Spinal cord (tissue), 10 donors: ENCODE measurements at places on chromosomes 2 and 18.

DNA sequence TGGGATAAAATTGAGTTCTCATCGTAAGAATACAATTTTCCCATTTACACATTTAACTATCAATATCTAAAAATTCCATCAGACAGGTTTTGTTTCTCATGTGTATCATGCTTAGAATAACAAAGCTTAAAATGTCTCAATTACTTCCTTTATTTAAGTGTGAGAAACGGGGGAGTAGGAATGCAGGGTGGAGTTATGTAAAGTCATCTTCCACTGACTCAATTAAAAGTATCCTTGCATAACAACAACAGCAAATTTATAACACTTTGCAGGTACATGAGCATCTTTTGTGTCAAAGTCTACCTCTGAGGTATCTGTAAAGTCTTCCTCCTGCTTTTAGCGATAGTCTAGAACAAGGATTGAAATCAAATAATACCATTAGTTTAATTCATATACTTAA is 327.1 kb downstream of the EPHA4 start:
- no peak for DNase-seq

DNA sequence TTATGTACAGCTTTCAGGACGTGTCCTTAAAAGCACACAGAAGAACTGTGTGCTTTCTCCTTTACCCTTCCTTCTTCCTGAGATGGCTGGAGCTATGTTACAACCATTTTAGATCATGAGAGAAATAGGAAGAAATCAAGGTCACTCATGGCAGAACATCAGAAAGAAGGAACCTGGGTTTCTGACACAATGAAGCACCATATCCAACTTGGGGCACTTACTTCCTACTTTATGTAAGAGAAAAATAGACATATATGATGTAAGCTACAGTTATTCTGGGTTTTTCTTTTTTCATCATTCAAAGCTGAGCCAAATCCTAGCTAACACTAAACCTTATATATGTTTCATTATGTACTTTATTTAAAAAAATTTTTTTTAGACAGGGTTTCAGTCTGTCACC is 79.5 kb downstream of the FAM161A start:
- no peak for DNase-seq

DNA sequence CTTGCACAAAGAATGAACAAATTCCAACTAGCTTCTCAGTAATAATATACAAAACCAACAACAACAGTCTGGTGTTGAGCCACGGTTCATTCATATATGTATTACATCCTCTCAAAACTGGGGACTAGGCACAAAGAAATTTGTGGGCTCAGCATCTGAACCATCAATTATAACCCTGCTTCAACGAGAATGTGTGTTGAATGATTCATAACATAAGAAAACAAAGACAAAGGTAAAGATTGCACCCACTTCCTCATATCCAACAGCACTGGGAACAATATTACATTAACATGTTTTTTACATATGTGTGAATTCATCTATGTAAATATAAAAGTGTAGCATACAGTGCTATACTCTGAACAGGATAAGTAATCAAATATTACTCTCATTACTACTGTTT is 144.8 kb downstream of the CDH2 start:
- no peak for DNase-seq

- DNase-seq = no peak
Measured at GRCh38 chr2:179349670-179350303, 85.2 kb upstream of the SESTD1 start.

- DNase-seq = no peak
Measured at GRCh38 chr18:55780586-55781071, 192.6 kb upstream of the TCF4 start.

GRCh38 chr2:222930862-222931261 is 70.0 kb downstream of the ACSL3 start:
- no peak for DNase-seq

GRCh38 chr2:54722641-54723040 is 821 bp upstream of the EML6 start:
- DNase-seq = no peak

DNA sequence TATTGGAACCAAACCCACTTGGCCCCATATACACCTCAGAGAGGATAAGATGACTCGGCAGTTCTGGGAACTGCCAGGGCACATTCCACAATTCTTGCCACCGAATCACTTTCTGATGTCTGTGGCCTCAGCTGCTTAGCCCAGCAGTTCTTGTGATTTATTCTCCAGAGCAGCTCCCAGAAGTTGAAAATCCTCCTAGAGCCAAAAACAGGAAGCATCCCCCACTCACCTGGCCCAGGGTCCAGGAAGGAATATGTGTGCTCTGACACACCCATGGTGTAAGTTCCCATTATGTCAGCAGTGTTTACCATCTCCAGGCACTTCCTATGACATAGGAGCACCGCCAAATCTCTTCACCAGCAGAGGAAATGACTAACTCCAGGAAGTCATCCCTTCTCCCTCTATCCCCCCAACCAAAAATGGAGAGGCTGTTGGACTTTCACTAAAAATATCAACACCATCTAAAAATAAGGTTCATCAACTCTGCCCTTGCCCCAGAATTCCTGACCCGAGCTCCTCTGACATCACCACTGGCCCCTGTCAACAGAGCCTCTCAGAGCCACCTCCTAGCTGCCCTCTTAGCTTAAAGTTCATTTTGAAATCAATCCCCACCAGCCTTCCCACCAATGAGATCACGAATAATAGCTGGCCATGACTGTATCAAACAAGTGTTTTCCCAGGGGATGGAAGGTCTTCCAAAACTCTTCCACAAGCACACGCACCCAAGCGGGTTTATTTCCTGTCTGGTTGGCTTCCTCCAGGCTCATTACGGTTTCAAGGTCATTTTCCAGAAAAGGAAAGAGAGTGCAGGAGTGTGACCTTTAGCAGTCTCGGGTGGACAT is 223.1 kb upstream of the PARD3B start:
- no peak for DNase-seq

DNA sequence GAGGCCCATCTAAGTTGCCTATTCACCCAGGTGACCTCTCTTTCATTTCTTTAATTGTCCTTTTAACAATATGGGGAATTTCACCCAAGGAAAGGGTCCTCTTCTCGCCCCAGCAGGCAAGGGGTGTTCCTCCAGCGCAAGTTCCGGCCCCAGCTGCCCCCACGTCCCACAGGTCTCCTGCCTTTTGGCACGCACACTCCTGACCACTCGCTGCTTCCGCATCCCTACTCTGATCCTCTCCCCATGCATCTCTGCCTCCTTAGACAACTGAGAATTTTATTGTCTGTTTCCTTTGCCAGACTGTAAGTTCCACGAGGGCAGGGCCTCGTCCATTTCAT is 684 bp upstream of the ARPC2 start:
- no peak for DNase-seq

DNA sequence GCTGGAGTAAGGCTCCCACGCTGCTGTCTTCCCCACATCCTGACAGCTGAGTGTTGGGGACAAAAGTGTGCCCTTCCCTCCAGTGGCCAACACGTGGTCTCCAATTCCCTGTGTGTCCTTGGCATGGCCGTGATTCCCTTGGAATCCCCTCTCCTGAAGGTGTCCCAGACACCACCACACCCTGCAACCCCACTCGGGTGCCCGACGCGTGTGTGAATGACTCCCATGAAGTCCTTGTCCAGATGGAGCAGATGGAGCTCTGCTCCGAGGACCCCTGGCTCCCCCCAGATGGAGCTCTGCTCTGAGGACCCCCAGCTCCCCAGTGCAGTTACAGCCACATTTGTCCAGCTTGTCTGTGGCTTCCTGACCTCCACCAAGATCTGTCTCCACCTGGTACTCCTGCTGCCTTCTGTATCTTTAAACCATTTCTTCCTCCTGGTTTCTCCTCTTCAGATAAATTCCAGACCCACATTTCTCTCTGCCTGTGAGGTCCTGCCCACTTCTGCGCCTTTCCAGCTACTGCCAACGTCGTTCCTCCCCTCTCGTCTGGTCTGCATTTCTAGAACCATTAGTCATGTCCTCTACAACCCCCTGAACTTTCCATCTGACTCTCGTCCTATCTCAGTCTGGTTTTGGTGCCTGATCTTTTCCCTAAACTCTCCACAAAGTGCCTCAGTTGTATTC is 86.8 kb upstream of the PXDN start:
- DNase-seq = no peak

DNA sequence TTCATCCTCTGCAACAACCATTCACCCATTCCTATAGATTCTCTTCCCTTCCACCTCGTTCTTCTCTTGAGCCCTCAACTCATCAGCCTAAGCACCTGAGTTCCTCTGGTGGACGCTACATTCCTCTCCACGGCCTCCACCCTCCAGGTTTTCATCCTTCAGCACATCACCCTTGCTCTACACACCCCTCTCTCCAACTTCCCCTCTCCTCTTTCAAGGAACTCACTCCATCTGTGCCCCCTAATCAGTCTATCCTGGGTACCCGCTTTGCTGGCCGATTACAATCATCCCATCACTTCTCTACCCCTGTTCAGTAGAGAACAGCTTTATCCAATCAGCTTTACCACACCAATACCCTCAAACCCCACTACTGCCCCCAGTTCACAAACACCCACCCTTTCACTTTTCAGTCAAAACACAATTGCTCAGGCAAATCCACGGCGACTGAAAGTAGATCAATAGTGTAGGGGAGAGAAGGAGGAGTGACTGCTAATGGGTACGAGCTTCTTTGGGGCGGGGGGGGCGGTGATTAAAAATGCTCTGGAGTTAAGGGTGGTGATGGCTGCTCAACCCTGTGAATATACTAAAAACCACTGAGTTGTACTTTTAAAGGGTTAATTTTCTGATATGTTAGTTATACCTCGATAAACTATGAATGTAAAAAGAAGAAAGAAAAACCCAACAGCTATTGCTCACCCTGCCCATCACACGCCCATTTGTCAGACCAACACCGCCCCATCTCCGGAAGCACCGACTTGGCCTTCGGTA is 857 bp downstream of the DYM start:
- DNase-seq = no peak

- no peak for DNase-seq
Measured at GRCh38 chr2:64823794-64824193, 165.4 kb upstream of the SLC1A4 start.

DNA sequence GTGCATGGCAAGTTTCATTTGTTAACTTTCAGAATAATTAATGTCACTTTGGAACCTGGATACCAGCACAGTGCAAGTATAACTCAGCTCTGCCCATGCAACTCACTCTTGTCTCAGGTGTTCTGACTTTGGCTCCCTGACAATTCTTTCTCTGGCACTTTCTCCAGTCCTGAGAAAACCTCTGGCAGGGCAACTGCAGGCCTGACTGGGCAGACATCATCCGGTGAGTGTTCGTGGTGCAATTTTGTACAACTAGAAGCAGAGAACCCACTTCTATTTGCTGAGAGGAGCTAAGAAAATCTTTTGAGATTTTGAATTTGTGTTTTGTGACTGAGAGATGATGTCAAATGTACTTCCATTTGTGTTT is 143.0 kb downstream of the AQP4 start:
- DNase-seq = no peak

GRCh38 chr2:100683231-100683630 is 120.4 kb downstream of the PDCL3 start:
- no peak for DNase-seq

- DNase-seq = no peak
Measured at GRCh38 chr18:66638856-66639629, 35.2 kb upstream of the CDH19 start.

- no peak for DNase-seq
Measured at GRCh38 chr18:45207328-45207727, 407.9 kb upstream of the SLC14A2 start.

DNA sequence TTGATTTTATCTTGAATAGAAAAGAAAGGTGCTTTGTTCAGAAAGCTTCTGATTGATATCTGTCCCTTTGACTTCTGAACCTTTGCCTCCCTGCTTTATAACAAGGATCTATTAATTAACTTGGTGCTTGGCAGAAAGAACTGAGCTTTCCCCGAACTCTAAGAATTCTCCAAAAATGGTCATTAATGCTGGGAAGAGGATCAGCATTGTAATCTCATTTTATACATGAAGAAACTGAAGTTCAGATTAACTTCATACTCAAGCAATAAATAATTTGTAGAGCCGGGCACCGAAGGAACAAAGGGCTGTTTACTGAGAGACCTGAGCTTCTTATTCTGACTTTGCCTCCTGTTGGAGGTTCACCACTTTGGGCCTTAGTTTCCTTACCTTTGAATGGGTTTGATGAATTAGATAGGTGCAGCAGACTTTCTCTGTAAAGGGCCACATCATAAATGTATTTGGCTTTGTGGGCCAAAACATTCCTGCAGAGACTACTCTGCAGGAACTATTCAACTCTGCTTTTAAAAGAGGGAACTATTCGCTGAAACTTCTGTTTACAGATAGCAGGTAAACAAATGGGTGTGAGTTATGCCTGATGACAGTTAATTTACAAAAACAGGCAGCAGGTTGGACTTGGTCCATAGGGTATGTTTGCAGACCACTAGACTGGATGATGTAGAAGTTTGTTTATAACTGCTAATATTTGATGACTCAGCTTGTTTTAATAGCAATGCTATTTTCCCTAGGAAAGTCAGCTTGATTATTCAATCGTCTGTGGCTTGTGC is 272.9 kb downstream of the TGIF1 start:
- no peak for DNase-seq

- DNase-seq = no peak
Measured at GRCh38 chr2:28411166-28411755, 18.6 kb downstream of the FOSL2 start.

DNA sequence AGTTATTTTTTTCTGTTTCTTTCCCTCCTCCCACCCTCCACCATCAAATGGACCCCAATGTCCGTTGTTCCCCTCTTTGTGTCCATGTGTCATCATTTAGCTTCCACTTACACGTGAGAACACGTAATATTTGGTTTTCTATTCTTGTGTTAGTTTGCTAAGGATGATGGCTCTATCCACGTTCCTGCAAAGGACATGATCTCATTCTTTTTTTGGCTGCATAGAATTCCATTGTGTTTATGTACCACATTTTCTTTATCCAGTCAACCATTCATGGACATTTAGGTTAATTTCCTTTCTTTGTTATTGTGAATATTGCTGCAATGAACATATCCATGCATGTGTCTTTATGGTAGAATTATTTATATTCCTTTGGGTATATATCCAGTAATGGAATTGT is 91.3 kb upstream of the TNP1 start:
- DNase-seq = no peak

- DNase-seq = no peak
Measured at GRCh38 chr2:23360571-23361125, 24.3 kb upstream of the KLHL29 start.

DNA sequence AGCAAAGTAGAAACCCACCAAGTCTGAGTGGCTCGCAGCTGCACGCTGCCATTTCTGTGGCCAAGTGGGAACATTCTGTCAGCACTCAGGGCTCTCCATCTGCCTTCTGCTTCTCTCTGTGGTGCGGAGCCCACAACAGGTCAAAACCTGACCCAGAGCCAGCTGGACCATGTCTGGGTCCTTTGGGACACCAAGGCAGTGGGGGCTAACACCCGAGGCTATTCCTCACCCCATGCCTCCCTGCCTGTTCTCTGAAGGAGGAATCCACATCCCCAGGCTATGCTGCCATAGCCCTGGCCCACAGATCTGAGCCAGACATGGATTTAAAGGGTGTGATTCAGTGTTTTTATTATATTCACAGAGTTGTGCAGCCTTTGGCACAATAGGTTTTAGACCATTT is 86.4 kb downstream of the SNTG2 start:
- DNase-seq = no peak

- DNase-seq = no peak
Measured at GRCh38 chr2:7193457-7193856, 276.2 kb downstream of the RNF144A start.

- peak; percentile 95 for DNase-seq
Measured at GRCh38 chr2:79935771-79936657, 368.5 kb downstream of the LRRTM1 start.
